ENCODE measurements at places on chromosomes 11 and 22. TPM values are rescaled to one million over a fixed set of nuclear protein-coding genes. Genes with fewer than 3 reads are reported as not detected.

GRCh38 chr11:12508151-12508751, 130.9 kb downstream of the PARVA start:
- DNase-seq: no peak

GRCh38 chr11:16430674-16431073, 74.3 kb upstream of the SOX6 start:
- no peak for DNase-seq

GRCh38 chr11:62406034-62406433, 12.8 kb upstream of the SCGB1A1 start:
- no peak for DNase-seq

GRCh38 chr11:70755410-70756158, 357.3 kb downstream of the CTTN start:
- peak; percentile 73 for DNase-seq

GRCh38 chr11:62553080-62553838, 6.7 kb upstream of the AHNAK start:
- DNase-seq: peak; percentile 88

DNA sequence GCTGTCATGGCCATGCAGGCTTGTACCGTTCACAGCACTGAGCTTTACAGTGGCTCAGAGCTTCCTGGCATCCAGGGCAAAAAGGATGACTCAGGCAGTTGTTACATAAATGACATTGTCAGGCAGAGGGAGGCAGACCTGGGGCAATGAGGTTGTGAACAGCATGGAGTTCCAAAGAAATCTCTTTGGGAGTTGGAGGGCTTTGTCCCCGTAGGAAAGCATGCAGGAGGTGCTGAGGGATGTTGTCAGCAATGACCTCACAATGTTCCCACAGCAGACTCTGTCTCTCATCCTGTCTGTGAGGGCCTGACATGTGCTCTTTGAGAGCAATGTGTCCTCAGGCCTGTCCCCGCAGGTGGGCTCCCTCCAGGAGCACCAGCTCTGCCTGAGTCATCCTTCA, 25.9 kb upstream of the PDE2A start:
- no peak for DNase-seq

GSTT2B gene
- 15.1 TPM for polyA plus RNA-seq

FAM227A gene
- 0.32 TPM for polyA plus RNA-seq

CASP4 gene
- 113 TPM for polyA plus RNA-seq

IL18 gene
- polyA plus RNA-seq: 1.2 TPM

GRCh38 chr11:113090716-113091480, 129.7 kb downstream of the NCAM1 start:
- no peak for DNase-seq

NXPE4 gene
- not detected for polyA plus RNA-seq

DNA sequence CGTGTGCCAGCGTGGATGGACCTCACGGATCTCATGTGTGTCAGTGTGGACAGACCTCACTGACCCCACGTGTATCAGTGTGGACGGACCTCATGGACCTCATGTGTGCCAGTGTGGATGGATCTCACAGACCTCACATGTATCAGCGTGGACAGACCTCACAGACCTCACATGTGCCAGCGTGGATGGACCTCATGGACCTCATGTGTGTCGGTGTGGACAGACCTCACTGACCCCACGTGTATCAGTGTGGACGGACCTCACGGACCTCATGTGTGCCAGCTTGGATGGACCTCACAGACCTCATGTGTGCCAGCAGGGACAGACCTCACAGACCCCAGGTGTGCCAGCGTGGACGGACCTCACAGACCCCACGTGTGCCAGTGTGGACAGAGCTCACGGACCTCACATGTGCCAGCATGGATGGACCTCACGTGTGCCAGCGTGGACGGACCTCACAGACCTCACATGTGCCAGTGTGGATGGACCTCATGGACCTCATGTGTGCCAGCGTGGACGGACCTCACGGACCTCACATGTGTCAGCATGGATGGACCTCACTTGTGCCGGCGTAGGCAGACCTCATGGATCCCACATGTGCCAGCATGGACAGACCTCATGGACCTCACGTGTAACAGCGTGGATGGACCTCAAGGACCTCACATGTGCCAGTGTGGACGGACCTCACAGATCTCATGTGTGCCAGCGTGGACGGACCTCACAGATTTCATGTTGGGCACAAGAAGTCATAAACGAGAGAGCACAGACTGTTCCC, 18.2 kb downstream of the TTLL8 start:
- DNase-seq: no peak

GRCh38 chr11:65539744-65540289, 14.9 kb downstream of the SCYL1 start:
- no peak for DNase-seq

GRCh38 chr11:15485432-15485831, 370.7 kb downstream of the INSC start:
- DNase-seq: no peak

- no peak for DNase-seq
Measured at GRCh38 chr11:116697011-116697410, 75.8 kb downstream of the BUD13 start.

DNA sequence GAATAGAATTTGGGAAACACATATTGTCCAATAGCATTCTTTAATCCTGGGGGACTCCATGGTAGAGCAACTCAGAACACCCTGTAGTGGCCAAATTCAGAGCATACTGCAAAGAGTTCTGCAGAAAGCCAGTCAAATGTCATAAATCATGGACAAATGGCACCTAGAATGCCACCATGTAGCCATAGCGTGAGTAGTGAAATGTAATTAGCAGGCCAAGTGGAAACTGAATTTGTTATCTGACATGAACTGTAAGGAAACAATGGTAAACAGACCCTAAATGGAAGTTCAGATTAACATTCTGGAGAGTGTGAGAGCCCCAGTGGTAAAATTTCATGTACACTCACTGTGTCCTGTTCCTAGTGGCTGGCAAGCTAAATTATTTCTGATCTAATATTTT, 7.0 kb upstream of the PRSS23 start:
- no peak for DNase-seq

DNA sequence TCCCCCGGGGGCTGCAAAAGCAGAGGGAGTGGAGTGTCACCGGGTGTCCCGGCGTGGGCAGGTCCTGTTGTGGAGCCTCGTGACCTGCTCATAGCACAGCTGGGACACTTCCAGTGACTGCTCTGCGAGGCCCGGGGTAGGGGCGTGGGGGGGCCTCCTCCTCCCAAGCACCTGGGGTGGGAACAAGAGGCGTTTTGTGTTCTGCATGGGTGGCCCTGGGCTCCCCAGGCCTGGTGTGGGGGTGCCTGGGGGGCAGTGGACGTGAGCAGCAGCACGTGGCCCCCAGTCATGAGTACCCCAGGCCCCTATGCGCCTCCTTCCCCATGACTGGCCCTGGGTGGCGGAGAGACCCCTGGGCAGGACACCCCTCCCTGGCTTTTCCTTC, 104.7 kb downstream of the KCNQ1 start:
- peak; percentile 46 for DNase-seq

DNA sequence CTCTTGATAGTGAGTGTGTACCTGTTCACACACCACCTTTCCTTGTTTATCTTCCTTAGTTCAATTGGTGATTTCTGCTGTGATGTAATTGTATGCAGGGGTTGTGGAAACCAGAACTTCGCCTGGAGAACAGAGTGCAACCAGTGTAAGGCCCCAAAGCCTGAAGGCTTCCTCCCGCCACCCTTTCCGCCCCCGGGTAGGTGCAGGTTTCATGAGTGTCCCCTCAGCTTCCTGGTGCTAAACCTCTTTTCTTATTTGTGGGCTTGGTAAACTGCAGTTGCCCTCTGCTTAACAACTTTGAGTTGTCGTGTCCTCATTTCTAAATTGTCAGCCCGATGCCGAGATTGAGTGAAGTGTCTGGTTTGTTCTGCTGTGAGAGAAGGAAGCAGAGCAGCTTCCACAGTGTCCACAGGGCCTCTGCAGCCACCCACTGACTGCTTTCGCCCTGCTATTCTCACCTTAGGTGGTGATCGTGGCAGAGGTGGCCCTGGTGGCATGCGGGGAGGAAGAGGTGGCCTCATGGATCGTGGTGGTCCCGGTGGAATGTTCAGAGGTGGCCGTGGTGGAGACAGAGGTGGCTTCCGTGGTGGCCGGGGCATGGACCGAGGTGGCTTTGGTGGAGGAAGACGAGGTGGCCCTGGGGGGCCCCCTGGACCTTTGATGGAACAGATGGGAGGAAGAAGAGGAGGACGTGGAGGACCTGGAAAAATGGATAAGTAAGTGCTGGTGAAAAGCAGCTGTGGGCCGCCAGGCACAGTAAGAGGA, 7.1 kb upstream of the GAS2L1 start:
- DNase-seq: no peak
